ENCODE measurements at places on chromosomes 7 and 10.

GRCh38 chr10:19469521-19469920, 346.7 kb upstream of the PLXDC2 start:
- no peak for DNase-seq

GRCh38 chr7:151820491-151821105, 56.3 kb downstream of the PRKAG2 start:
- no peak for DNase-seq

DNA sequence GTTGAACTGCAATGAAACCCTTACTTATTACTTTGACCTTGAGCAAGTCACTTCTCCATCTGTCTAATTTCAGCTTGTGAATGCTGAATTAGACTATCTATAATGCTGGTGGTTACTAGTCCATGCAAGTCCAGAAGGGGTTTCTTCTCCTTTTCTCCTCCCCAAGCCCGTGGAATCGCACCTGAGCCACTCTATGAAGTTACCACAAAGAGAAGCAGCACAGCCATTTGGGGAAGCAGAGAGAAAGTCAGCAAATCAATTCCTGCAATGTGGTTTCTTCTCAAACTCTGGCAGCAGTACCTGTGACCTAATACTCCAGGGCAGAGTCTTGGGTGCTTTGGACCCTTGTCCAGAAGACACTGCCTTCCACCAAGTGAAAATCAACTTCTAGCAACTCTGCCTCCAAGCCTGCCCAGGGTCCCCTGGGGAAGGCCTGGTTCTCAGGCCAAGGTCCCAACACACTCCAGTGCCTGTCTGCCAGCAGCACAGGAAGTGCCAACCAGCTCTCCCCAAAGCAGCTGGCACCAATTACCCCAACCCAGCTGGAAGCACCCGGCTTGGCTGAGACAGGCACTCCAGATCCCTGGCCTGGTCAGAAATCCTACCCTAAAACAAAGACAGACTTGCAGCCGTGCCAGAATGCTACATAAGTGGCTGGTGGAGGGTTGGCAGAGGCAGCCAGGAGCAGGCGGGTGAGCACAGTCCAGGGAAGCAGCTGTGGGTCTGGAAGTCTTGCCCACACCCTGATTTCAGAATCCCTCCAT, 200.3 kb downstream of the LSM5 start:
- DNase-seq: no peak

GRCh38 chr7:39527951-39528350, 38.3 kb upstream of the YAE1 start:
- no peak for DNase-seq

DNA sequence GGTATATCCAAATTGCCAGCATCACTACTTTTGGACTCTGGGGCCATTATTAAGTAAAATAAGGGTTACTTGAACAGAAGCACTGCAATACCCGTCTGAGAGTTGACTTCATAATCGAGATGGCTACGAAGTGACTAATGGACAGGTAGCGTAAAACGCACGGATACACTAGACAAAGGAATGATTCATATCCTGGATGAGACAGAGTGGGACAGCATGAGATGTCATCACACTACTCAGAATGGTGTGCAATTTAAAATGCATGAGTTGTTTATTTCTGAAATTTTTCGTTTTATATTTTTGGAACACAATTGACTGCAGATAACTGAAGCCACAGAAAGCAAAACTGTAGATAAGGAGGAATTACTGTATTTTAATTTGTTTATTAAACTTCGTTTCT, 421.5 kb upstream of the LRGUK start:
- DNase-seq: no peak

DNA sequence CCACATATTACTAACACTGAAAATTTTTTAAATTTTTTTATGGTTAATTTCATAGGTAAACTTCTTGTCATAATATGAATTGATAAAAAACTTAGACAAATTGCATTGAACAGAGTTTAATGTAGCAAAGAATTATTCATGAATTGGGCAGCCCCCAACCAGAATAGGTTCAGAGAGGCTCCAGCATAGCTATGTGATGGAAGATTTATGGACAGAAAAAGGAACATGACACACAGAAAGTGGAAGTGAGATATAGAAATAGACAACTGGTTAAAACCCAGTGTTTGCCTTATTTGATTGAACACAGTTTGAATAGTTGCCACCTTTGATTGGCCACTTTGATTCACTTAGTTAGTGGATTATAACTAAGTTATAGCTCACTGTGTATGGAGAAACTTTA, 87.2 kb downstream of the AHR start:
- DNase-seq: no peak

DNA sequence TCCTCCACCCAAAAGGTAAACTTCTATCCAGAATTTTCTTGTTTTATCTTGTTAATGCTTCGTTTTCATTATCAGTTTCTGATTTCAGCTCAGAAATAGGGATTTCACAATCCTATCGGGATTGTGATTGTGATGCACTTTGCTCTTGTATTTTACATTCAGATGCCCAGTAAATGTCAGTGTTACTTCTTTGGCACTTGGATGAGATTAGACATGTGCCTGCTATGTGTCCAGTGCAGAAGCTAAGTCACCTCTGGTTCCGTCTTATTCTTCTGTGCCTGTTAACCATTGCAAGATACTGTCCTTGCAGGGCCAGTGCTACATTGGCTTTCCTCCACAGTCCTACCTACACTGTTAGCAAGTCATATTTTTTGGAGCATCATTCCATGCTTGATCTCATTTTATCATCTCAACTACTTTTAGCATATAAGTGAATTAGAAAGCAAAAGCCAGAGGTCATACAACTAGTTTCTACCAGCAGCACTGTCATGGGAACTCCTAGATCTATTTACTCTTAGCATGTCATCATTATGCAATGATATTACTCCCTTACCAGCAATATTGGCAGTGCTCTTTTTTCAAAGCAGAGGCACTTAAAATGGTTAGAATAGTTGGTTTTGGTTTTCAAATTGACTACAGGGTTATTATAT, 26.7 kb downstream of the ZNF277 start:
- no peak for DNase-seq

GRCh38 chr10:27223964-27224363, 16.6 kb downstream of the ACBD5 start:
- peak; percentile 33 for DNase-seq

GRCh38 chr7:149027055-149027454, 1.2 kb downstream of the PDIA4 start:
- DNase-seq: no peak

Measured in stimulated activated CD4-positive, alpha-beta T cell treated with anti-CD3 and anti-CD28 coated beads, Interleukin-2, amount 100 ng/mL, for 4 hours (primary cell).